ENCODE measurements at places on chromosomes 16 and 17. TPM values are rescaled to one million over a fixed set of nuclear protein-coding genes. Genes with fewer than 3 reads are reported as not detected.

Gene CDC6
- total RNA-seq, result 27.8 TPM

Gene INCA1
- total RNA-seq, result under 0.01 TPM

DNA sequence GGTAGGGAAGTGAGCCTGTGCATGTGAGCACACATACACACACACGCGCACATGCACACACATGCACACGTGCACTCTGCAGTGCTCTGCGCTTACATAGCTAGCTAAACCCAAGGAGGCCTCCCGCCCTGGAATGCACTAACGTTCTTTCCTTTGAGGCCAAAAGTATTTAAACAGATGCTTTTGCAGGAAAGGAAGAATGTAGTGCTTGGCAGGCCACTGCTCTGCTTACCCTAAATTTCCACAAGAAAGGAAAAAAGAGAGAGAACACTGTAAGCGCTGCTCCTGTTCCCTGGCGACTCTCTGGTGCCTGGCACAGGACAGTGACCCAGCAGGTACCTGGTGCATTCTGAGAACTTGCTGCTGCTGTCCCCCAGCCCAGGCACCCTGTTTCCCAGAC, 31.3 kb upstream of the MRPS23 start:
- DNase-seq, result peak; percentile 89

DNA sequence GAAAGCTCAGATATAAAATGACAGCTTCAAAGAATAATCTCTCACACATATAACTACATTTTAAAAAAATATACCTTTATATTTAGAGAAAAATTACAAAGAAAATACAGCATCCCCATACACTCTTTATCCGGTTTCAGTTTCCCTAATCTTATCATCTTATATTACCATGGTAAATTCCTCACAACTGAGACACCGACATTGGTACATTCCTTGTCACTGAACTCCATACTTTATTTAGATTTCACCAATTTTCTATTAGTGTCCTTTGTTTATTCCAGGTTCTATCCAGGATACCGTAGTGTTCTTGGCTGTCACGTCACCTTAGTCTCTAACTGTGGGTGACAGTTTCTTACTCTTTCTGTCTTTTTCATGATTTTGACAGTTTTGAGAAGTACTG, 22.0 kb upstream of the ABCA10 start:
- peak; percentile 30 for DNase-seq

DNA sequence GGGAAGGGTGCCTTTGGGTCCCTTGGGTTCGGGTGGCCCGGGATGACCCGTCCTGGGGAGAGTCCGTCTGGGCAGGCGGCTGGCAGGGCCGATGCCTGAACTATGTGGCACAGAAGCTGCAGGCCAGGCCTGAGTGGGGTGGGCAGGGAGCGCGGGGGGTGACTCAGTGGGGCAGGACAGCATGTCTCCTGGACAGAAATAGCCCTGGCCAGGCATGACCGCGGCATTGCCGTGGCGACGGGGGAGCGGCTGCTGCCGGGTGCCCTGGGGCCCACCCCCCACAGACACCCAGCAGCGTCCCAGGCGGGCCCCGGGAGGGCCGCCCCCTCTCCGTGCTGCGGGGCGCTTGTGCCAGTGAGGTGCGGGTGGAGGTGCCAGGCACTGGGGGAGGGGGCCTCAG, 1.8 kb upstream of the C1QTNF8 start:
- no peak for DNase-seq

GRCh38 chr17:9050801-9051401, 29.6 kb downstream of the NTN1 start:
- no peak for DNase-seq

All from IMR-90 (cell line).